ENCODE measurements at places on chromosomes 2 and 18. TPM values are rescaled to one million over a fixed set of nuclear protein-coding genes. Genes with fewer than 3 reads are reported as not detected.

Gene ANKRD30B
- not detected for total RNA-seq

GRCh38 chr2:181393472-181393871 is 63.7 kb upstream of the ITGA4 start:
- no peak for DNase-seq

DNA sequence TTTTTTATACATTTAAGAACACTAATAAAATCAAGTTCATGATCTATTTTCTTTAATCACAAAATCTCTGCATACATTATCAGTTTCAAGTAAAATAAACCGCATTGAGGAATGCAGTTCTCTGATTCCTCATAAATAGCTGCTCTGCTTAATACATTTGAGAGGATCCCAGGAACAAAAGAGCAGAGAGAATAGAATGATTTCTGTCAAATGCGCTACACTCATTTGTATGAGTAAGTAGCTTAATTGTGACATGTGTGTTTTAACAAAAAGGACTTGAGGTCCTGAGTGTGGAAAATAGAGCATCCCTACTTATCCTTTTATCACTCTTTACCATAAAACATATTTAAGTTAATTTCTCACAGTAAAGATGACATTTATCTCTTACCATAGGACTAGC is 134.0 kb downstream of the PID1 start:
- no peak for DNase-seq

DNA sequence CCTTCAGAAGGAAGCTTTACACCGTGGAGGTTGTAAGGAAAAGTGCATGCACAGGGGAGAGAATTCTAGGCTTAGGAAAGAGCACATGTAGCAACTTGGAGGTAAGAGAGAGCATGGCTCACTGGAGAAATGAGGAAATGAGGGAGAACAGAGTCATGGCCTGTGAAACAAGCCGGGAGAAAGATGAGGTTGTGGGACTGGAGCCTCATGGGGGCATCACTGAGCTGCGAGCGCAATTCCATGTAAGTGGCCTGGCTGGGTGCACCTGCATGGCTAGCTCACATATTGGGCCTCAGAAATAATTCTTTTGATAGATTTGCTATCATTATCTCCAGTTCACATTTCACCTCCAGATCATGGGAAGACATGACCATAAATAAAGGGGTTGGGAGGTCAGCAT is 785.5 kb upstream of the RAB6C start:
- DNase-seq: no peak

- DNase-seq: no peak
Observed at GRCh38 chr2:2890246-2890645, 487.4 kb downstream of the EIPR1 start.

GRCh38 chr2:184654945-184655344 is 56.6 kb downstream of the ZNF804A start:
- DNase-seq: no peak

Measured in right lobe of liver (tissue), 6 donors.